ENCODE measurements at places on chromosomes 1 and 21.

- DNase-seq, result no peak
Measured at GRCh38 chr1:160634543-160635491, 12.0 kb downstream of the SLAMF1 start.

DNA sequence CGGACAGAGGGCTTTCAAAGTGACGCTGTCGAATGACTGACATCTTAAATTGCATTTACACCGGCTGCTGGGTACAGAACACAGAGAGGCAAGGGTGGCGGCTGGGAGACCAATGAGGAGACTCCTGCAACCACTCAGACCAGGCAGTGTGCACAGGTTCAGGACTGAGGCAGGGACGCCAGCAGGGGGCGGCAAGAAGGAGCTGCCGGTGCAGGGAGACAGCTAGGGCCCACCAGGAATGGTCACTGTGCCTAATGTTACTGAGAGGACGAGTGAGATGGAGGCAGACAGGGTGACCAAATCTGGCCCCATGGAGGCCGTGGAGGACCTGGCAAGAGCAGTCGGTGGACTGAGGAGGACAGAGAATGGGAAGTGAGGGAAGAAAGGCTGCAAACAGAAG is 23.5 kb downstream of the GLIS1 start:
- DNase-seq, result no peak

DNA sequence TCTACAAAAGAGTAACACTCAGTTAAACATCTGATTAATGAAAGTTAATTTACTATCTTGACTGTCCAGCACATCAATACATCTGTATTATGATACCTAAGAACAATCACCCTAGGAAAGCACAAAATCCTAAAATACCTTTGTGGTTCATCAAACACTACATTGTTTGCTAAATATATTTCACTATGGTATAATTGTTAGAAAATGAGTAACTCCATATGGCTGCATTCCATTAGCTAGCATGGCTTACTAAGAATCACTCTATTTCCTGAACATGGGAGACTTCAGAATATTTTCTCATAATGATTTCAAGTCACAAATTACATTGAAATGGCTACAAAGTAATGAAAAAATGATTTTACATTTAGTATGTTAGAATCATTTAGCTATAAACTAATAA is 12.5 kb downstream of the TRMT1L start:
- no peak for DNase-seq

- peak; percentile 95 for DNase-seq
Measured at GRCh38 chr1:163321311-163322305, at the start of gene NUF2. NUF2 (plus strand) TSS chr1:163321954; CDS start chr1:163326052, 4,098 bp downstream.

- DNase-seq, result peak; percentile 71
Measured at GRCh38 chr1:151989211-151989862, 4.3 kb downstream of the S100A10 start.

DNA sequence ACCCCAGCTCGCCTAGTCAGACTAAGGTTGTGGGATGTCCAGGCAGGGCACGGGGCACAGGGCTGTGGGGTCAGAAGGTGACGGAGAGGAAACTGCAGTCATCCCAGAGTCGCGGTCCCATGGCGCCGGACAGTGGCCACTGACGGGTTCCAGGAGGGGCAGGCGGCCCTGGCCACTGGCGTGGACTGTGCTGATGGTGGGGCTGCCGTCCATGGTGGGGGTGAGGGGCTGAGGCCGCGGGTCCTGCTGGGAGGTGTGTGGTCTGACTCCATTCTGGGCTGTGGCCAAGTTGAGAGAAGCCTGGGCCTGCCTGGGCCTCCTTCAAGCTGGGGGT is 32.0 kb downstream of the PCNT start:
- no peak for DNase-seq

DNA sequence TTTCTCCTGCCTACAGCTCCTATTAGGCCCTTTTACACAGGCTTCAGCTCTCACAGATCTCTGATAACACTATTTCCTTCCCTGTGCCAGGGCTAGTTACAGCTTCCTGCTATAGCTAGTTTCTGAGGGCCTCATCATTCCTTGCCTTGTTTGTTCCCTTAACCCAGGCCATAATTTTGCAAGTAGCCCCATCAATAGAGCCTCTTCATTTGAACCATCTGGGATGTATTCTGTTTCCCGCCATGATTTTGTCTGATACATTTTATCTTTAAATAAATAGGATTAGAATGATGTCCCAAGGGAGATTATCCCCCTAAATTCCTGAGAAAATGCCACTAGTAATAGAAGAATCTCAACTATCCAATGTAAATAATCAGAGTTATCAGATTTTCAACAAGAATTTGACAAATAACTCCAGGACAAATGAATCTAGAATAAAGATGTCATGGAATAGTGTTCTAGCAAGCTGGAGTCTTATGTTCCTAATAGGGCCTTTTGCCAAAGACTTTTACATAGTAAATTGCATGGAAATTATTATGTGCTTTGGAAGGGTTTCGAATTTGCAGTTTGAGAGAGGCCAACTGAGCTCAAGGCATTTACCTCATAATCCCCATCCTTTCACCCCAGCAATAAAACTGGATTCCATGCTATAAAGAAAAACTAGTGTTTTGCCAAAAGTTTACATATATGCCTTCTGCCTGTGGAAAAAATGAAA is 16.1 kb downstream of the IFT25 start:
- no peak for DNase-seq

DNA sequence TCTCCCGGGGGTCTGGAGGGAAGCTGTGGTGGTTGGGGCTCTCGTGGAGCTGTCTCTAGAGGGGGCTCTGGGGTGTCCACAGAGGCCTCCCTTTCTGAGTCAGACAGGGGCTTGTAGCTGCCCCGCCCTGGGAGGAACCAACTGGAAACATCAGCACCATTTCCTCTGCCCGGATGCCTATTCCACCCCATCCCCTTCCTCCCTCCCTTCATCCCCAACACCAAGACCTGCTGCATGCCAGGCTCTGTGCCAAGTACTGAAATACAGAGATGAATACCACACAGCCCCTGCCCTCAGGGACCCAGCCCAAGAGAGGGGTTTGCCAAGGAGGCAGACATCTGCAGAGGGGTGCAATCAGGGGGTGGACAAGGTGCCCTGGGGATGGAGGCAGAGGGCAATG is 125.6 kb upstream of the ADAR start:
- DNase-seq, result no peak

DNA sequence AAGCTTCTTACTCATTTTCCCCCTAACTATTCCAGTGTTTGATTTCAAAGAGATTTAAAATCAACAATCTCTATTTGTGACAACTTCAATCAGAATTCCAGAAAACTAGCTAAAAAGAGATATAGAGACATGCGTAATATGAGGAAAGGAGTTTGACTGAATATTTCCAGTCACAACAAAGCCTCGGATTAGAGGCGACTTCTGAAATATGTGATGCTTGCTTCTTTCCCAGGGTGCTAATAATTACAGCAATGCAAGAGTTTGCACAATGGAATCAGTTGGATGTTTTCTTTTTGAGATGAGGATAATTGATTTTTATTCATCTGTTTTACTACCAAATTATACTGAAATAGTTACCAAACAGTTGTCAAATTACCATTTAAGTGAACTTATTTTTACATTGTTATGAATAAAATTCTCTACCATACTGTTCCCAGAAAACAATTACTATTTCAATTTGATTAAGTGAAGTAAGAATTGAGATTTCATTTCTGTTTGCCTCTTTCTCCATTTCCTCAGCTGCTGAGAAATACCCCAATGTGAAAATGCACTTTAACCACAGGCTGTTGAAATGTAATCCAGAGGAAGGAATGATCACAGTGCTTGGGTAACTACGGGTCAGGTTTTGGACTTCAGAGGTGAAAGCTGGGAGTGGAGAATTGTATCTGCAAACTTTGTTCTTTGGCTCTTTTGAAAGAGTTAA is 28.1 kb downstream of the KMO start:
- DNase-seq, result no peak

DNA sequence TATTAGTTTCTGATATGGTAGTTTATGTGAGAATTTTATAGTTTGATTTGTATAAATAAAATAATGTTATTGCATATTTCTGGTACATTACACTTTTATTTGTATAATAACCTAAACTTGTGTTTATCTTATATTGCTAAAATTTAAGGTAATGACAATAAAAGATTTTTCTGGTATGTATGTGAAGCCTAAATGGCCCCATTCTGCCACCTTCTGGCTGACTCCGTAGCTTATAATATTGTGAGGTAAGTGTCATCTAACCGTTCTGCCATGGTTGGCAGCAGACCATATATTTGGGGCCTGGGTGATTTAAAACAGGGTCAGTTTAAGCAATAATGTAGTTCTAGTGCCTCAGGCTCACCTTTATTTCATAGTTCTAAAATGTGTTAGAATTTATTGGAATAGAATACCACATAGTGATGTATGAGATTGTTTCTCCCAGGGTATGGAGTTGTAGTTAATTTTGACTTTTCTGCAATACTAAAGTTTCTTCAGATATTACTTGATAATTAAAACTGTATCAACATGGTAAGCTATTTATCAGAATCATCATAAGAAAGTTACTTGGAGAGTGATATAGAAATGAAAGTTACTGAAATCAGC is 21.2 kb upstream of the PRKACB start:
- peak; percentile 29 for DNase-seq

DNA sequence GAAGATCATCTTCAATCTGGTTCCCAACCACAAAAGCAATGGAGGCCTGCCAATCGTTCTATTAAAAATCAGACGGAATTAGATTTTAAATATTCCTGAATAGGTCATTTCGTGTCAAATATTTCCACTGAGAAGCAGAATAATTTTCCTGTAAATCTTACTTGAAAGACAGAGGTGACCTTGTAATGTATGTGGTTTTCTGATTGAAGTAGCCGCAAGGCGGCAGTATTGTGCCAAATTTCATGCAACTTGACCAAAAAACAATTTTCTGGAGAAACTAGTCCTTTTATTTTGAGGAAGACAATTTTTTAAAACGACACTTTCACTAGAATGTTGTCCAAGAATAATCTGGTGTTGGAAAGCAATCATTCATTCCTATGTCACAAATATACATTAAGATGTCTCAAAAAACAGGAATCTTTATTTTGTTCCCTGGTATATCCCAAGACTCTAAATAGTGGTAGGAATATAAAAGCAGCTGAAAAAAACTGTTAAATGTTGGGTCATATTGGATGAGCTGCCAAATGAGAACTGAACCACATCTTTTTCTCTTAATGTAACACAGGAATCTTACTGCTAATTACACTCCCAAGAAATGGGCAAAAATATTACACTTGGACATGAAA is 33.6 kb downstream of the SPAG17 start:
- DNase-seq, result peak; percentile 25

DNA sequence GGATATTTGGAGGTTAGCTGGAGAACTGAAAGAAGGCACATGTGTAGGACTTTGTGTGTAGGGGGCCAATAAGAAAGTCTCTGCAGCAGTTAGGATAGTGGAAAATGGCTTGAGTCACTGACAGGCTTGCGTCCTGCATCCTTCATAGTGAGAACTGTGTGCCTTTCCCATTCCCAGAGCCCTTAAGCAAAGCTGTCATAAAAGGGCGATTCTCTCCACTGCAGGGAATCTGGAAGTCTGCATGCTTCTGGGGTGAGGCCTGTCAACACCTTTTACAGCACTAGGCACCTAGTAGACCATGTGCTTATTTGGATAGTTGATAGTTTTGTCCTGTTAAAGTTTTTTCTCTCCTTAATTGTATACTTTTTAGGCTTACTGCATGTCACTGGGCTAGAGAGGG is 39.4 kb upstream of the MACF1 start:
- DNase-seq, result no peak

DNA sequence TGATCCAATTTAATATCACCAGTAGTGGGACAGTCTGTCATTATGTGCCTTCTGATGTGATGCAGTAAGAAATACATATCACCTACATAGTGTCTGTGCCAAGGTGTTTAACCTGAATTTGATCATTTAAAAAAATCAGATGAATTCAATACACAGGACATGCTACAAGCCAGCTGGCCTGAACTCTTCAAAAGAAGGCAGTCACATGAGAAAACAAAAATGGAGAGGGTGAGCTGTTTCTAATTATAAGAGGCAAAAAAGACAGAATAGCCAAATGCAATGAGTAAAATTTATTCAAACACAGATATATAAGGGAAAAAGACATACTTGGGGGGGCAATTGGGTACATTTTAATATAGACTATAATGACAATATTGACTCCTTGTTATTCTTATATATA is 66.5 kb downstream of the ST3GAL3 start:
- no peak for DNase-seq

DNA sequence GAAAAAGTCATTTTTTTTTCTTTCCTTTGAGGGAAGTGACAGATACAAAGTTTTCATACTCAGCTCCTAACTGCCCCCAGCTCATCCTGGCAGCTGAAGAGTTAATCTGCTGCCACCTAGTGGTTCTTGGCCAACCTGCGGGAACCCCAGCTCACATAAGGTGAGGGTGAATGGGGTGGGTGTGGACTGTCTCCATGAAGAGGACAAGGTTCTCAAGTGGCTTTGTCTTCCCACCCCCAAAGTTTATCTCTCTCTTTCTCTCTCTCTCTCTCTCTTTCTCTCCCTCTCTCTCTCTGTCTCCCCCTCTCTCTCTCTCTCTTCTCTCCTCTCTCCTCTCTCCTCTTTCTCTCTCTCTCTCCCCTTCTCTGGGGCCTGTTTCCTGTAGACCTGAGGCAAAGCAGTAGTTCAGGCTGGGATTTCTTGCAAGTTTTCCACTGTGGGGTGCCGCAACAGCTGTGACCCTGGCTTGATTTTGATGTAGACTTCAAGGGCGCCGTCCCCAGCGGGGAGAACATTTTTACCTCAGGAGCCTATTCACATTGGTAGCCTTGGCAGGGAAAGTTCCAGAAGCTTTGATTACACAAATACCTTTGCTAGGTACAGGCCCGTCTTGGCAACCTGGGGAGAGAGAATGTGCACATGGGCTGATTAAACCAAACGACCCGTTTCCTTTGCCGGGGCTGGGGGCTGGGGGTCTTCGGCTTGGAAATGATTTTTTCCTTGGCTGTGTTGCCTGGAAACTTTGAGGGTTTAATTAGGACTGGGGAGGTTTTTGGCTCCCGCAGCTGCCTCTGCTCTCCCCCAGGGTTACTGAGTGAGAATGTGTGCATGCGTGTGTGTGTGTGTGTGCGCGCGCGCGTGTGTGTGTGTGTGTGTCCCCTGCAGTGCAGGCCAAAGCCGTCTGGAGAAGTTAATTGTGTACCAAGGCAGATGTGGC is 135.9 kb downstream of the TM2D1 start:
- DNase-seq, result peak; percentile 59

DNA sequence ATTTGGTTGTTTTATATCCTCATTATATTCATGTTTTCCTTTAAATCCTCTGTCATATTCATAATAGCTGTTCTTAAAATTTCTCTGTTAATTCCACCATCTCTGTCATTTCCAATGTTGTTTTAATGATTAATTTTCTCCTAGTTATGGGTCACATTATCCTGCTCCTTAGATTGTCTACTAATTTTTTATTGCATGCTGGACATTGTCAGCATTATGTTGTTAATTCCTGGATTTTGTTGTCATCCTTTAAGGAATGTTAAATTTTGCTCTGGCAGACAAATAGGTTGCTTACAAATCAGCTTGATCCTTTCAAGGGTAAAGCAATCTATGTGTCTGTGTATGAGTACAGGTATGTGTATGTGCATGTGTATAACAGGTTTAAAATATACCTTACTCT is 393.8 kb upstream of the POU3F1 start:
- no peak for DNase-seq

DNA sequence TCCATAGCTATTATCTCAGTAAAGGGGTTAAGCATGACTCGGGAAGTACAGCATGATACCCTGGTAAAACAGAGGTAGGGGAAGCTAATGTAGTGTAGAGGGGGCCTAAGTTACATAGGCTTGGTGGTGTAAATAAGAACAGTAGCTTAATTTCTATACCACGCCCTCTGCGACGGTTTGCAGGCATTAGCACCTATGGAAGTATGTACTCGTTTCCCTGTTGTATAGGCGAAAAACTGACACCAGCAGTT is 470 bp upstream of the NAXE start:
- no peak for DNase-seq

- DNase-seq, result no peak
Measured at GRCh38 chr1:61692155-61692800, 32.7 kb downstream of the TM2D1 start.

GRCh38 chr1:43822040-43822690 is 111.4 kb upstream of the ARTN start:
- peak; percentile 61 for DNase-seq
